ENCODE measurements at places on chromosomes 1 and 21.

- DNase-seq: no peak
Measured at GRCh38 chr1:52153010-52153409, 11.1 kb downstream of the ZFYVE9 start.

DNA sequence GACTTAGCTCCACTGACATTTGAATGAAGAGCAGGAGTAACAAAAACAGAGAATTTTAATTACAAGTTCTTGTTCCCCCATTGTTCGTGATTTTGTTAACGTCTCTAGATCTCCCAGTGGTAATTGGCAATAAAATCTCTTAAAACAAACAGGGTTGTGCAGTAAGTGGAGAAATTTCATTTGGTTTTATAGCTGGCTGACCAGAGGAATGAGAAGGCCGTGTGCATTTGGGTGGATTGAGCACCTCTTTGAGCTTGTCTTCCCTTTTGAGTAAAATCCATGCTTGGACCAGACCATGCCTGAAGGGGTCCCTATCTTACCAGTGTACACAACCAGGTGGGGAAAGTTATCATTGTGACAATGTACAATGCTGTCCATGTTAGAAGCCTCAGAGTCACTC is 137.8 kb downstream of the HIVEP3 start:
- DNase-seq: no peak

GRCh38 chr1:82775406-82776000 is 974.8 kb downstream of the ADGRL2 start:
- DNase-seq: peak; percentile 20

GRCh38 chr1:53851571-53852285 is 13.6 kb upstream of the NDC1 start:
- no peak for DNase-seq

- no peak for DNase-seq
Measured at GRCh38 chr21:32094804-32095203, 184.0 kb downstream of the MIS18A start.

GRCh38 chr1:164602101-164602422 is 43.1 kb downstream of the PBX1 start:
- no peak for DNase-seq

DNA sequence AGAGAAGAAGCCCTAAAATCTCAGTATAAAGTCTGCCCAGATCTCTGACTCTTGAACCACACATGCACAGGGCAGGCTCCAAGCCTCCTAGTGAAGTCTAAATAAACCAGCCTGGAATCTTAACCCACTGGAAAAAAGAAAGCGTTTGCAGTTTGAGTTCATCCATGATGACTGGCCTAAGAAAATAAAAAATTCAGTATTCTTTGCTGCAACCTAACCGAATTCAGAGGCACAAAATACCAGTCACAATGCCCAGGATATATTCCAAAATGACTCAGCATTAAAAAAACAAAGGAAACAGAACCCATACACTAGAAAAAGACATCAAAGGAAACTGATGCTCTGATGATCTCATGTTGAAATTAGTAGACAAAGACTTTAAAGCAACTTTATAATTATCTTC is 269.2 kb downstream of the SDCCAG8 start:
- no peak for DNase-seq

GRCh38 chr1:114710360-114710759 is 6.2 kb downstream of the NRAS start:
- DNase-seq: no peak

DNA sequence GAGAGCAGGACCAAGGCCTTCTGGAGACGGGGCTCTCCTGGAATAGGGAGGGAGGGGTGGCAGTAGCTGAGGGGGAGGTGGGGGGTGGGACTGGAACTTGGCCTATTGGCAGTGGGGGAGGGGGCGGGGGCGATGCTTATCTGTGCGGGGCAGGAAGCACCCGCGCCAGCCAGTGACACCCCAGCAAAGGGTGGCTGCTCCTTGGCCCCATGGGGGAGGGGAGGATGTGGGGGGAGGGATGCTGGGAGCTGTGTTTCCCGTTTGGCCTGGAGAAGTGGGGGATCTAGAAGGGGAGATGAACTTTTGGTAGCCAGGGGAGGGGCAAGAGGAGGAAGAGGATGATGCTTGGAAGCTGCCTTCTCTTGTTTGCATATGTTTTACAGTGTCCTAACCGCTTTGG is 11.0 kb downstream of the ZBTB7B start:
- DNase-seq: peak; percentile 59

GRCh38 chr1:24459551-24460266 is 42.9 kb upstream of the RCAN3 start:
- no peak for DNase-seq

DNA sequence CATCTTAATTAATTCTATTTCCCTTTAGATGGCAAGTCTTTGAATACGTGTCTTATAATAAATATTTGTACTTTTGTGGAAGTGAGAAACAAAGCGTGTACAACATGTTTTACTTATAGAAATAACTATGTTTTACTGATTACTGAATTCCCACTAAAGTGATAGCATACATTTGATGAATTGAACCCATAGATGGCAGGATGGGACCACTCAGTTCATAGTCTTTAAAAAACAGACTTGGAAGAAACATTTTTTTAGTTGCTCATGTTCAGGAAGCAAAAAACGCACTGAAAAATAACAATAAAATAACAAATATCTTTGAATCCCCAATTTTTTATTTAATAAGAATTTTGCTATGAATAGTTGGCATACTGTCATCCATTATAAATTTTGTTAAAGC is 507.1 kb upstream of the ZRANB2 start:
- DNase-seq: peak; percentile 75

DNA sequence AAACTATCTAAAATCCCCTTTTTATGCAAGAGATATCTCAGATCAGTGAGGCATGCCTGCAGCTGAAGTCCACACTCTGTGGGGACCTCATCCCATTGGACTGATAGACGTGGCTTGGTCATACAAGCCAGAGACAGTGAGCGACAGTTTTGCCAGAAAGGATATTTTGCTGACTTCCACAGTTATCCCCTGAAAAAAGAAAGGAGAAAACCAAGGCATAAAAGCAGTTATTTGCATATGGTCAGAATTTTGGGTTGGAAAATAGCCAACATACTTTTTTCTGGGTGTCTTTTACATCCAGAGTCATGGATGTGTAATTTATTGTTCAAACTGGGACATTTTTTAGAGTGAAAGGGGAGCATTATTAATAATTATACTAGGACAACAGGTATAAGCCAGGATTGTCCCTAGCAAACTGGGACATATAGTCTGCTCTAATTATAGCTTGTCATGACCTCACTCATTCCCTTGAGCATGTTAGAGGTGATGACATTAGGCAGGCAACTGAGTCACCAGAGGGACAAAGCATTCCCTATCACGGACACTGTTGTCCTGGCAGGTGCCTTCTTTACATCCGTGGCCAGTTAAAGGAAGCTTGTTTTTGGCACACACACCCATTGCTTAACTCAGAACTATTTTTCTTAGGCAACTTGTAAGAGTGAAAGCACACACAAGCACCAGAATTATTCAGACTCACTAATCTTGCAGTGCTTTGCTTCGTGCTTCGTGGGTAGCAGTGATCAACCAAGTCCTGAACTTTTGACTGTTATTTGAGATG is 65.5 kb downstream of the PRRX1 start:
- no peak for DNase-seq

GRCh38 chr1:44634606-44635189 is 39.6 kb downstream of the TMEM53 start:
- DNase-seq: no peak

DNA sequence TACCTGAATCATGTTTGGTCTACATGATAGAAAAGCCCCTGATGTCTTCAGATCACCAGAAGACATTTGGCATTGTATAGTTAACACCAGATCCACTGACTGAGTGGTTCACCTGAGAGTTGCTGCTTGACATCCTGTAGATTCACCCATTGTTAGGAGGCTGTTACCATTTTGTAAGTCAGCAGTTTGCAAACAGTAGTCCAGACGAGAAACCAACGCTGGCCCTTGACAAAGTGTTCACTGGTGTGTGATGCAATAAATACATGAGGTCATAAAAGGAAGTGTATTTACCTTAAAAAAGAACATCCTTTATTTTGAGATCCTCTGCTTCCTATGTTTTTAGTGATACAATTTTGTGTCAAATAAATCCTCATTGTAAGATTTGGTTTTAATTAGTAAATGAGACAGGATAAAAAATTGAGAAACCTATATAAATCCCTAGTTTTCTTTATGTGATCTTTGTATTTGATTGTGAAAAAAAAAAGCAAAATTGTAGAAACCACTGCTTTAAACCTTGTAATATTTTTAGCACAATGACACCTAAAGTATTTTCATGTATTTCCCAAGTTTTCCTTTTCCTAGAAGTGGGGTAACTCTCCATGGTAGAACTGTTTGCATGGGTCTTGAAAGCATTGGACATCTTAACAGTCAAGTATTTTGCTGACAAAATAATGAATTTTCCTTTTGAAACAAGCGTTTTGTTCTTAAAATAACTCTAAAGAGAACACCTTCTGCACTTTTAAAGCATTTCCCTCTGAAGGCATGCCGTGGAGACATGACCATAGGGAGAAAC is 204.3 kb downstream of the FGGY start:
- no peak for DNase-seq

GRCh38 chr1:227914801-227915563 is 32.8 kb downstream of the WNT9A start:
- no peak for DNase-seq
